ENCODE measurements at places on chromosomes 5 and 9. TPM values are rescaled to one million over a fixed set of nuclear protein-coding genes. Genes with fewer than 3 reads are reported as not detected.
A peak's percentile ranks its signal among the peaks of the same experiment; 100 is the strongest.

DNA sequence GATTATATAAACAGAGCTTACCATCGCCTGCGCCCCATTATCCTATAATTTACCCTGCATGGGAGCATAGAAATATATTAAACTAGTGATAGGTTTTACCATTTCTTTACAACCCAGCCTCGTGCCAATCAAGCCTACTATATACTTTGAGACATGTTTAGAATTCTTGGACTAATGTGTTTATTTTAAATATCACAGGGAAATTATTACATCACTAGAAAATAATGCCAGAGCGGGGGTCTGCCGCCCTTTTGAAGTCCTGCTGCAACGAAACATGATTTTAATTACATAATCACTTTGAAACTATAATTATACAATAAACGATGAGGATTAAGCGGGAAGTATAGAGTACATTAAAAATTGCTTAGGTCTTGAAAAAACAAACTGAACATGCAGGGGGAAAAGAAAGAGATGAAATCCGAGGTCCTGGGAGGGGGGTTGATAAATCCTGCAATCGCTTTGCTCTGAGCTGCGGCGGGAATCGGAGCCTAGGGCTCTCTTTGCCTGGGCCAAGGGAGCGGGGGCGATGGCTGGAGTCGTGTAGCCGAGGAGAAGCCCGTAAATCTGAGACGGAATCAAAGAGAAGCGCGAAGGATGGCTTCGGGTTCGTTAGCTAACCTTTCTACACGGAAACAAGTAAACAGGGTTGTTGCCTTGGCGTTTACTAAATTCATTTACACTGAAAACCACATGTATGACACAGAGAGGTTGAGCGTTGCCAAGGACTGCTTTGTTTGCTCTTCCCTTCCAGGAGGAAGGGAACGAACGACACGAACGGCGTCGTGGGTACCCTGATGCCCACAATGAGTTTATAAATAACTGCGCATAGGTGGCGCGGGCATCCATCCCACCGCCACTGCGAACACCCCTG lies 127.6 kb downstream of the TMEM174 start:
- no peak for DNase-seq
- peaks cover 100% of the 10 kb centered on the region for H3K27me3 ChIP-seq
- no peaks in the 10 kb centered on the region for H3K36me3 ChIP-seq
- no peak overlapping the region for H3K4me3 ChIP-seq
- peaks cover 42% of the 10 kb centered on the region for H3K4me1 ChIP-seq
- no peak overlapping the region for H3K27ac ChIP-seq

GRCh38 chr5:83471405-83472212 lies at the start of gene VCAN:
Gene VCAN, plus strand, starts transcription at chr5:83471744. Its CDS starts 11,775 bp downstream, at chr5:83483519.
- peaks cover 45% of the 10 kb centered on the region for H3K4me1 ChIP-seq
- peaks cover 28% of the 10 kb centered on the region for H3K27me3 ChIP-seq
- H3K4me3 ChIP-seq = peak within 1 kb of the TSS; percentile 45
- DNase-seq = peak; percentile 69

- no peak for DNase-seq
- no peak overlapping the region for H3K4me3 ChIP-seq
- H3K36me3 ChIP-seq = no peaks in the 10 kb centered on the region
- peak overlapping the region; percentile 27 for H3K27ac ChIP-seq
- H3K4me1 ChIP-seq = peaks cover 10% of the 10 kb centered on the region
Observed at GRCh38 chr9:115035841-115036612, 81.9 kb downstream of the TNC start.

DNA sequence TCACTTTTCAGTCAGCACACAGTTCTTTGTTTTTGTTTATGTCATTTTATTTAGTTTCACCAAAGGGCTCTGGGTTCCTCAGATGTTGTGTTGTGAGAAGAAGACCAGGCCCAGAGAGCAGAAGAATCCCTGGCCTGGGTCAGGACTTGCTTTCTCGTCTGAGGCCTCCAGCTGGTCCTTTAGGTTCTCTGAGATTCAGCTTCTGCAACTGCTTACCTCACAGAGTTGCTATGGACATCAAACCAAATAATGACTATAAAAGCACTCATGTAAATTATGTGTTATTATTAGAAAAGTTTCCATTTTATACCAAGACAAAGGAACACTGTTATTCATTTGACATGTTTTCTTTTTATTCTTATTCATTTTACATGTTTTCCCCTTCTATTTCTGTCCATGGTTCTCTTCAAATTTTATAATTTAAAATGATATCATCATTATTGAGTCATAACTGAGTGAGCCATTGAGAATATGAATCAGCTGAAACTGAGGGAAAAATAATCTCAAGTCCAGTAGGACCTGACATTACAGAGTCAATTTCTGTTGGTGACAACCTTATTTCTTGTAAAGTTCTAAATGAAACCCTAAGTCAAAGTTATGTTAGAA lies 44.0 kb upstream of the GLRX start:
- H3K27me3 ChIP-seq = no peaks in the 10 kb centered on the region
- DNase-seq = no peak
- no peaks in the 10 kb centered on the region for H3K36me3 ChIP-seq
- H3K4me3 ChIP-seq = no peak overlapping the region
- H3K27ac ChIP-seq = no peak overlapping the region

- no peak for DNase-seq
- H3K4me1 ChIP-seq = no peaks in the 10 kb centered on the region
- no peak overlapping the region for H3K4me3 ChIP-seq
- H3K36me3 ChIP-seq = no peaks in the 10 kb centered on the region
Observed at GRCh38 chr9:132094314-132094791, 14.7 kb upstream of the MED27 start.

HTR1A gene
- polyA plus RNA-seq = not detected

GRCh38 chr5:36173426-36173825 lies 21.5 kb downstream of the SKP2 start:
- H3K4me3 ChIP-seq = no peak overlapping the region
- H3K36me3 ChIP-seq = peaks cover 16% of the 10 kb centered on the region
- H3K4me1 ChIP-seq = no peaks in the 10 kb centered on the region
- H3K27me3 ChIP-seq = no peaks in the 10 kb centered on the region
- no peak overlapping the region for H3K27ac ChIP-seq
- no peak for DNase-seq

CREB3 gene
- 20.9 TPM for polyA plus RNA-seq

DNA sequence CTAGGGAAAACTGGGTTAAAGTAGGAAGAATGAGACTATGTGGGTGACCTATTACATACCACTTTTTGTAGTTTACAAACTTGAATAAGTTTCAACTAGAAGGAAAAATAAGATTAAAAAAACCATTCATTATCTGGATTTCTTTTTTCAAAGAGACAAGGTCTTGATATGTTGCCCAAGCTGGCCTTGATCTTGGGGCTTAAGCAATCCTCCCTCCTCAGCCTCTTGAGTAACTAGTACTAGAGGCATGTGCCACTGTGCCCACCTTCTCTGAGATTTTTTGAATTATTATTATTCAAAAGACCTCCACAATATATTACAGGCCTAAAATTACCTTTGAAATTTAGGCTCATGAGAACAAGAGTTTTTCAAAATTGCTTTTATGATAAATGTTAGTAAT lies 63.2 kb downstream of the NR2F1-AS1 start:
- no peak overlapping the region for H3K4me3 ChIP-seq
- DNase-seq = no peak
- H3K27me3 ChIP-seq = no peaks in the 10 kb centered on the region
- H3K36me3 ChIP-seq = no peaks in the 10 kb centered on the region
- no peak overlapping the region for H3K27ac ChIP-seq

DNA sequence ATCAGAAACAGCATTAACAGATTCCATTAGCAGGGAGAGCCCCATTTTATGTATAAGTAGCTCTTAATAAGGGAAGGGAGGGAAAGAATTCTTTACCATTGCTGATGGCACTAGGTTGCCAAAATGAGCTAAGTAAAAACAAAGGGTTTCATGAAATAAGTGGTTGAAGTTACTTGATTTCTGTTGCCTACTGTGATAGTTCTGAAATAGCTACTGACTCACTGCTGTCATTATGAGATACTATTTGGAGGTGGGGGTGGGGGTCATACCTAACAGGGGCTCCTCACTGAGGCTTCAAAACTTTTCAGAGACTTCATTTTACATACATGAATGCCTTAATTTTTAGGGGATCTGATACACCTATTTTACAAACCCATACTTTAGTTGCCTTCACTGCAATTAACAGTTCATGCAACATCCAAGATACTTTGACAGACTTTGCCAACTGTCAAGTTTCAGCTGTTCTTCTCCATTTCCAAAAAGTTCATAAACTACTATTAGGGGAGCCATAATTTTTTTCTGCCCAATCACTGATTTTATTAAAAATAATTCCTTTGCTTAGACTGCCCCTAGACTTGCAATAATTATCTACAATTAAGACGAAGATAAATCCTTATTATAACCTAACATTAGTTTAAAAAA lies 4.6 kb downstream of the HOMER1 start:
- H3K4me3 ChIP-seq = no peak overlapping the region
- no peak for DNase-seq
- peaks cover 19% of the 10 kb centered on the region for H3K4me1 ChIP-seq
- H3K36me3 ChIP-seq = no peaks in the 10 kb centered on the region
- no peak overlapping the region for H3K27ac ChIP-seq

DNA sequence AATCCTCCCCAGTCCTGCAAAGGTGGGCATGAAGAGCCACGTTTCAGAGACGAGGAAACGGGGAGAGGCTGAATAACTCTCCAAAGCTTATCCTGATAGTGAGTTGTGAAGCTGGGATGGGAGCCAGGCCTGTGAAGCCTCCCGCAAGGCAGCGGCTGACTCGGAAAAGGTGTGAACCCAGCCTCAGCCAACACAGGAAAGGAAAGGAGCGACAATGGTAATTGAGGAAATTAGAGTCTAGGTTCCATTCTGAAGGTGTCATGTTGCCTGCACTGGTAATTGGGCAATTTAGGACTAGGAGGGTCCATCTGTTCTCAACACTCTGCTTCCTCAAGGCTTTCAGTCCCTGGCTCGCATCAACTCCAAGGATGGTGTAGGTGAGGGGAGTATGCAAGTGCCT lies 83.4 kb downstream of the LIFR start:
- peak overlapping the region; percentile 25 for H3K27ac ChIP-seq
- no peak overlapping the region for H3K4me3 ChIP-seq
- DNase-seq = no peak
- no peaks in the 10 kb centered on the region for H3K27me3 ChIP-seq

- H3K27me3 ChIP-seq = no peaks in the 10 kb centered on the region
- DNase-seq = no peak
- peaks cover 20% of the 10 kb centered on the region for H3K36me3 ChIP-seq
- no peaks in the 10 kb centered on the region for H3K4me1 ChIP-seq
- no peak overlapping the region for H3K27ac ChIP-seq
Observed at GRCh38 chr9:88460587-88461332, 72.5 kb downstream of the SPIN1 start.

DNA sequence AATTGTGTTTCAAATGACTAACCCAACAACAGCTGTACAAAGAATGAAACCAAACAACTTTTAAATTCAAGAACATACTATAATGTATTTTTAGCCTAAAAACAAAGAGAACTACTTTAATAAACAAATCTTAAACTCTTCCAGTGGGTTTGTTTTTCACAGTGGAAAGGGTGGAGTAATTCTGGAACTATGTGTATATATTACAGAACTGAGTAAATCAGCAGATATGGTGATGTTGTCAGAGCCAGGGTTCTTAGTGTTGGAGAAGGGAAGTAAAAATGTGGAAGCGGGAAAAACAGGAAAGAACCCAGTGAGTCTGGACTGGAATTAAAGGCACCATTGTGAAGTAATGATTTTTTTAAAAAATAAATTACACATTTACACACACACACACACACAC lies 144.9 kb downstream of the CDK5RAP2 start:
- H3K4me3 ChIP-seq = no peak overlapping the region
- H3K27me3 ChIP-seq = no peaks in the 10 kb centered on the region
- DNase-seq = no peak
- H3K36me3 ChIP-seq = no peaks in the 10 kb centered on the region

GRCh38 chr9:95626885-95627558 lies 110.3 kb upstream of the PTCH1 start:
- H3K4me1 ChIP-seq = no peaks in the 10 kb centered on the region
- H3K36me3 ChIP-seq = no peaks in the 10 kb centered on the region
- no peaks in the 10 kb centered on the region for H3K27me3 ChIP-seq
- DNase-seq = peak; percentile 80
- no peak overlapping the region for H3K4me3 ChIP-seq
- peak overlapping the region; percentile 84 for H3K27ac ChIP-seq

All from spleen (tissue), 13 donors.